PC-9 (cell line): ENCODE measurements at places on chromosomes 6 and 20. TPM values are rescaled to one million over a fixed set of nuclear protein-coding genes. Genes with fewer than 3 reads are reported as not detected.
A peak's percentile ranks its signal among the peaks of the same experiment; 100 is the strongest.

LPA gene
- not detected in 2 replicates for total RNA-seq

CST5 gene
- total RNA-seq, result 0.93 and 2.2 TPM in 2 replicates

LRFN2 gene
- not detected in 2 replicates for total RNA-seq

HDDC2 gene
- 50.1 and 55.2 TPM in 2 replicates for total RNA-seq

C6orf89 gene
- total RNA-seq, result 28.7 and 40.1 TPM in 2 replicates

HLA-G gene
- 0.38 and 0.50 TPM in 2 replicates for total RNA-seq

DNA sequence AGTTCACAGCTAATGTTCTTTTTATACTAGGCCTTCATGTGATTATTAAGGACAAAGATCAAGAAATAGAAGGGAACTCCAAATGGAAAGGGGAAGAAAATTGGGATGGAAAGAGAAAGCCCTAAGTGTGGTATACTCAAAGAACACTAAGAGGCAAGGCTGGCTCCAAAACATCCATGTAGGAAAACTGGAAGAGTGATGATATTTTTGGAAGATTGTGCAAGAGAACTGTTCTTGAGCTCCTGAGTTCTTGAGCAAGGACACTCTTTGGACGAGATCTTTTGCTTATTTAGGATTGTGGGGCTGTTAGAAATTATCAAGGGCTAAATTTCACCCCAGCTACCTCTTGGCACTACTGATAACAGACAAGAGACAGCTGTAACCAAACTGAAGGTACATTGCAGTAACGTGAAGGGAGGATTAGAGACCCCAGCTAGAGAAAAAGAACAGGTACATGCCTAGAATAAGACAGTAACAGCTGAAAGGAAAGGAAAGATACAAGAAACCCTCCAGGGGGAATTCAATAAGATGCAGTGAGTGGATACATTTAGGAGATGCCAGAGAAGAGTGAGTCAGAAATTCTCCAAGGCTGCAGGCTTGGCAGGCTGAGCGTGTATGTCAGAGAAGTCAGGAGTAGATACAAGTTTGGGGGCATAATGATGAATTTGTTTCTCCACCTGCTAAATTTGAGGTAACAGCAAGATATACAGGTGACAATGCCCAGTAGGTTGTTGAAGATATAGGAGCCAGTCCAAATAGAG is 69.7 kb downstream of the CBLN4 start:
- no peak for DNase-seq

DNA sequence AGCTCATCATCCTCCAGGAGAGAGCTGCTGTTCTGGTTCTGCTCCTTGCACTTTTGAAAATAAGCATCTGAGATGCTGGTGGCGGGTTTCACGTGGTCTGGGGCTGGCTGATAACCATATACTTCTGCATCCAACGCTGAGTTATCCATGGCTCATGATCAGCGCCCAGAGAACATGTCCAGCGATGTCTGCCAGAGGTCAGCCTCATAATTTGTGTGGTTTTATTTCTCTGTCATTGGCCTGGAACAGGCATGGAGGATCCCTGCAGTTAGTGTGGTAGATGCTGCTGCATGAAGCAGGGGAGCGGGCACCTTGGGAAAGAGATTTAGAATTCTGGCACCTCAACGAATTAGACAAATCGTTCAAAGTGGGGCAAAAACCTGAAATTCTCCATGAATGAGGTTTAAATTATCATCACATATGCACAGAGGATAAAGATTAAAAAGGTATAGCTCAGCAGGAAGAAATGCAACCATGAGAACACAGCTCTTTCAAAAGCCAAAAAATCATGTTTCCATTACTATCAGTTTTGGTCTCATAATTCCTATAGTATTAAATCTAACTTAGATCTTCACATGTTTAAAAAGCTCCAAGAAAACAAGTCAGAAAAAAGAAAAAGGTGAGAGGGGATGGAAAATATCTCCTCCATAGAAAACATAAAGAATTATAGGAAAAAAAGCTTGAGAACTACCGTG is 157.2 kb downstream of the SOD2 start:
- DNase-seq, result no peak

DNA sequence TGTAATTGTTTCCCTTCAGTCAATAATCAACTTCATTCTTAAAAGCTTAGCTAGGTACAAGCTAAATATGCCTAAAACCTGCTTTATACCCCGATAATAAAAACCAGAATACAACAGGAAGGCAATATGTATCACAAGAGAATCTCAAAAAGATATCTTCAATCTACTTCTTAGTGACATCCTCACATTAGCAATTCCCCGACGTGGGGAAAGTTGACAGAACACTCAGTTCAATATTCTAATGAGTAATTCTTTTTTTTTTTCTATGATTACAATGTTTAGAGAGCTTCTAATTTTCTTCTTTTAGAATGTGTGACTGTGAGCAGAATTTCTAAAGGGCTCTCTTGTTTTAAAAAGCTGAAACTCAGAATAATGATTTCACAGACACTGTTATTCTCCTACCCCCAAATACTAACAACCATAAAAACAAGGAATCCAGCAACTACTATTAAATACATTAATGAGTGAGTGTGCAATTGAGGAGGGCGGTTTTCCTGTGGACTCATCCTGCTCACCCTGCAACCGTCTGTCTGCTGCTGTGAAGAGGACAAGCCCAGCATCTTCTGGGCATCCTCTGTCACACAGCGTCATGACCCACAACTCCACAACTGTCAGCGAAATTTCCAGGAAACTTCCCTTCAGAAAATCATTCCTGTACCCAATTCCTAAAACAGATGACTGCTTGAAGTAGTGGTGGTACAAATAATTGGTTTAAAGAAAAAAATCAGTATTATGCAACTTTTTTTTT is 68.1 kb downstream of the DTNBP1 start:
- no peak for DNase-seq

GRCh38 chr6:167047554-167047953 is 48.4 kb downstream of the CEP43 start:
- no peak for DNase-seq

DNA sequence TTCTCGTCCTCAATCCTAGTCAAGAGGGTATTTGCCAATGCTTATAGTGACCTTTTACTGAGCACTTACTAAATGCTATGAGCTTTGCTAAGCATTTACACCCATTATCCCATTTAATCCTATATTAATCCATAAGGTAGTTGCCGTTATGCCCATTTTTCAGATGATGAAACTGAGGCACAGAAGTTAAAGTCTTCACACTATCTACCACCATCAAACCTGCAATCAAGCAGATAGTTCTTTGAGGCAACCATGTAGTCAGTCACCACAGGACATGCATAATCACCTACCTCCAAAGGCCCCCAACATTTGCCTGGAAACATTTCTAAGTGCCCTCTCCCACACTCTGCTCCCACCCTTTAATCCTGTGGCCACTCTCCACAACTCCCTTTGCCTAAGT is 149.6 kb downstream of the LY86 start:
- DNase-seq, result no peak

DNA sequence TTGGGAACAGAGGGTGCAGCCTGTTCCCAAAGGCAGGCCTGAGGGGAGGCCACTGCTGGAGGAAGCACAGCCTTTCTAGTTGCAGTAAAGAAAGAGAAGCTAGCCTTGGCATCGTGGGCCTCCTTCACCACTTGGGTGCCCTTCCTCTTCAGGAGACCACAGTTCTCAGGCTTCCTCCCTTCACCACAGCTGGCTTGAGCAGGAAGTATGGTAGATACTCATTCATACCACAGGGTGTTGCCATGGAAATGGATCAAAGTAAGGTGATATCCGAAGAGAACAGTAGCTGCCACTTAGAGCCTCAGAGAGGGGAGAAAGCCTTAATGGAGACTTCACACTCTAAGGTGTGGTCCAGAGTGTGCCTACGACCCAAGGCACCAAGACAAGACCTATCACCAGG is 120.4 kb upstream of the RIPOR2 start:
- DNase-seq, result no peak

DNA sequence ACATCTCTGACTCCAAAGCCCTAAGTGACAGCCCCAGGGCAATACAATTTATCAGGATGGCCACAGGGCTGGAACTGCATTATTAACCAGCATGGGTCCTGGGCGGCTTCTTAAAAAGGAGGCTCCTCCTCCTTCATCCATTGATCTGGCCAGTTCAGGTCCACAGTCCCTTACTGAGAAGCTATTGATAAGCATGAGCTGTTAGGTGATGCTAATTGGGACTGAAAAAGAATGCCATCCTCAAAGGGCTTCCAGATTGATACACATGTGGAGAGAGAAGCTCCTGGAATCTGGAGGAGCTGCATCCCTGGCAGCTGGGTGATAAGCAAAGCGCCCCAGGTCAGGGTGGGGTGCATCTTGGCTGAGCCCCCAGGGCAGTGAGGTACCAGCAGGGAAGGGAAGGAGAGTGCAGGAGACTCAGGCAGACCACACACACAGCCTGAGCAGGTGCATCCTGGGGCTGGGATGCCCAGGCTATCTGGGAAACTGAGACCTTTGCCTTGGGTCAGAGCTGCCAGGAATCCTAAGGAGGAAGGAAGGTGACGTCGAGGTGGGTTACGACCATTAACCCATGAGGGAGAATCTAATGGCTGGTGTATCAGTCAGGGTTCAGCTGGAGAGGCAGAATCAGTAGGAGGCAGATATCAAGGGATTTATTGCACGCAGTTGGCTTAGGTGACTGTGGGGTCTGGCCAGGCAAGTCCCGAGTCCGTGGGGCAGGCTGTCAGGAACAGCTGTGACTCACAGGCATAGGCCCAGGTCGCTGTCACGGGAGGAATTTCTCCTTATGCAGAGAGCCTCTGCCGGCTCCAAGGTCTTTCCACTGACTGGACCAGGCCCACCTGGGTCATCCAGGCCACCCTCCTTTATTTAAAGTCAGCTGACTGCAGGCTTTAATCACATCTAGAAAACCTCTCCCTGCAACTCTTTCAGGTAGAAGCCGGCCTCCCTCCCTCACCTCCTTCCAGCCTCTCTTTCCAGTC is 261.2 kb downstream of the BMP7 start:
- DNase-seq, result no peak

GRCh38 chr6:91132461-91132860 is 545.6 kb upstream of the MAP3K7 start:
- no peak for DNase-seq

DNA sequence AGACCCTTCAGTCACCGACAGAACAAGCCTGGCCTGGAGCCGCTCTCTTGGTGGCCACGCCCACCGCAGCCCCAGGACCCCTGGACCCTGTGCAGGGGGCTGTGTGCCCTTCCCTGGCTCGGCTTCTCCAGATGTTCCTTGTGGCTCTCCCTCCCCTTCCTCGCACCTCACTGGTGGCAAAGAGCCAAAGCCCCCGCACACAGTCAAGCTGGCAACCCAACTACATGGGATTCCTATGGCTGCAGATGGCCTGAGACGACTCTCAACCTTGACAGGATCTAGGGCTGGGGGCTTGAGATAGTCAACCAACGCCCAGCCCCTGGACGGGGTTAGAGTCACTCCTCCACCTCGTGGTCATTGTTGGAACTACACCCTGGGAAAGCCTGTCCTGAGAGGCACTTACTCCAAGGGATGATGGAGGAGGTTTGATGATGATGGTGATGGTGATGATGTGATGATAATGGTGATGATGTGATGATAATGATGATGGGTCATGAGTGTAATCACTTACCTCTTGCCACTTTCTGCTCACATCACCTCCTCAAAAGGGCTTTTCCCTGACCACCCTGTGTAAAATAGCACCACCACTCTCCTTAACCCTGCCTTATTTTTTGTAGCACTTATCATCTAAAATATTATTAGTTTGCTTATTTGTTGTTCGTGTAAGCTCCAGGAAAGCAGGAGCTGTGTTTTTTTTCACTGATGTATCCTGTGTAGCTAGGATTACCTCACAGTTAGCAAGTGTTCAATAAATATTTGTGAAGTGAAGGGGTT is 278.4 kb downstream of the LRFN2 start:
- DNase-seq, result peak; percentile 13

GRCh38 chr6:141744971-141745370 is 387.8 kb upstream of the GJE1 start:
- no peak for DNase-seq

DNA sequence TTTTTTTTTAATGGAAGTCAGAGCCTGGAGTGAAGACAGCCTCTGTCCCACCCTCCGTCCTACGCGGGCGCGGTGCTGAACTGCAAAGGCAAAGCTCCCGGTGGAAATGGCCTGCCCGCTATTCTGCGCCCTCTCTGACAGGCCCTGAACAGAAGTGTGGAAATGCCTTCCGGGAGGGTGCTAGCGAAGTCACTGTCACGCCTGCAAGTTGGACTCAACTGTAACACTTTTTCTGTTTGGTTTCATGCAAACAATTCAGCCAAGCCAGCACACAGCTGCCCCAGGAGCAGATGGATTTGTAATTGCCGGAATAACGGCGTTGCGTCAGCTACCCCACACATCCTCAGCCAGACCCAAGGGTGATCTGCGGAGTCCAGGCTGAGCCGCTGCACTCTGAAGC is 107.6 kb downstream of the PSMB1 start:
- DNase-seq, result no peak

GRCh38 chr20:35360033-35360432 is 51.7 kb downstream of the UQCC1 start:
- no peak for DNase-seq

DNA sequence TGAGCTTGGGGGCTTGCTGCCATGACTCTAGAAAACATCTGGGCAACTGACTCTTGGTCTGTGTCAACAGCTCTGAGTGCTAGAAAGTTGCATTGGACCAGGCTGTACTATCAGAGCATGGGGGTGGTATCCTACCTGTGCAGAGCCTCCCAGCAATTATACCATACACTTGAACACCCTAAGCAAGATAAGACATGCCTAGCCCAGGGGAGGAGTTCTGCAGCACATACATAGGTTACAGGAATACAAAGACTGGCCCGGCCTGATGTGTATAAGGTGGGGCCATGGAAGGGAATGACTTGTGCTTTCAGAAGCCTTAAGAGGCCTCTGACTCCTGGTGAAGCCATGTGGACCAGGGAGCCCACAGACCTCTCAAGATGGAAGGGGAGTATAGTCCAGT is 11.4 kb upstream of the MOCS1 start:
- DNase-seq, result no peak

- DNase-seq, result peak; percentile 44
Measured at GRCh38 chr6:166747644-166748595, 120.9 kb upstream of the RPS6KA2 start.
